ENCODE measurements at places on chromosomes 4 and X.

DNA sequence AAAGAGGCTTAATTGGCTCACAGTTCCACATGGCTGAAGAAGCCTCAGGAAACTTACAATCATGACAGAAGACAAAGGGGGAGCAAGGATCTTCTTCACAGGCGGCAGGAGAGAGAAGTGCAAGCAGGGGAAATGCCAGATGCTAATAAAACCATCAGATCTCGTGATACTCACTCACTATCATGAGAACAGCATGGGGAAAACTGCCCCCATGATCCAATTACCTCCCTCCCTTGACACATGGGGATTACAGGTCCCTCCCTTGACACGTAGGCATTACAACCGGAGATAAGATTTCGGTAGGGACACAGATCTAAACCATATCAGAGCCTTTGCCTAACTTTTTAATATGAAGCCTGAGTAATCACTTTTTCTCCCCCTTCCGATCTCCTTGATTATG lies 43.7 kb upstream of the MAPK10 start:
- no peak for DNase-seq

DNA sequence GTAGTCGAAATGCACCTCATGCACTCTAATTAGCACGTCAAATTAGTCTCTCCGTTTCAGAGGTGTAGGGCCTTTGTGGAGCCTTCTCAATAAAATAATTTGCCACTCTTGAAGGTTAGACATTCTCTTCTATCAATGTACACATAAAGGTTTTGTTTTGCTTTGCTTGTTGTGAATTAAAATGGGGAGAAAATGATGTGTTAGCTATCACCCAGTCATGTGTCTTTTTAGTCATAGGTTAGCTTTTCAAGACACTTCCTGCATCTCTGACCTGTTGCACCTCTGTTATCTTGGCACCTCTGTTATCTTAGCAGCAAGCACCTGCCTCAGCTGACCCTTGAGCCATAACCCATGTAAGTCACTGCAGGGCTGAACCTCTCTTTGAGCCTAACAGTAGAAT lies 936 bp downstream of the TMEM144 start:
- no peak for DNase-seq

DNA sequence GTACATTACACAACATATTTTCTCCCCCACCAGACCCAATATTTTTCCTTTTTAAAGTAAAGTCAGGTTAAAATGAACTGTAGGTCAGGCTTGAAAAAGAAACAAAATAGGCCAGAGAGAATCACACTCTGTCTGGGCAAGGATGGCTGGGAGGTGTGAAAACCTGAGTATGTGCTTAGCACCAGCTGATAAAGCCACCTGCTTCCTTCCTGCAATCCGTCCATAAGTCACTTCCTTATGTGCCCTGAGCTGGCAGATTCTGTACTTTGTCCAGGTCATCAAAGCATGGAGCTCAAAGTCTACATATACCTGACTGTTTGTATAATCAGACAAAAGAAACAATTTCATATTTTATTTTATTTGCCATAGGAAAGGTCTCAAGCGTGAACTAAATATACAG lies 37.7 kb downstream of the ANTXR2 start:
- no peak for DNase-seq

- no peak for DNase-seq
These were observed 56.2 kb downstream of the TEX11 start for GRCh38 chrX:70852294-70852693.

GRCh38 chr4:87339440-87339839 lies 16.8 kb upstream of the HSD17B13 start:
- no peak for DNase-seq

GRCh38 chrX:103817502-103817901 lies 14.6 kb downstream of the RAB9B start:
- no peak for DNase-seq

GRCh38 chrX:123336666-123337065 lies 152.6 kb downstream of the GRIA3 start:
- no peak for DNase-seq

GRCh38 chr4:128768373-128768996 lies 41.0 kb upstream of the JADE1 start:
- no peak for DNase-seq

- no peak for DNase-seq
These were observed 83.0 kb upstream of the DCLK2 start for GRCh38 chr4:149995134-149995756.

DNA sequence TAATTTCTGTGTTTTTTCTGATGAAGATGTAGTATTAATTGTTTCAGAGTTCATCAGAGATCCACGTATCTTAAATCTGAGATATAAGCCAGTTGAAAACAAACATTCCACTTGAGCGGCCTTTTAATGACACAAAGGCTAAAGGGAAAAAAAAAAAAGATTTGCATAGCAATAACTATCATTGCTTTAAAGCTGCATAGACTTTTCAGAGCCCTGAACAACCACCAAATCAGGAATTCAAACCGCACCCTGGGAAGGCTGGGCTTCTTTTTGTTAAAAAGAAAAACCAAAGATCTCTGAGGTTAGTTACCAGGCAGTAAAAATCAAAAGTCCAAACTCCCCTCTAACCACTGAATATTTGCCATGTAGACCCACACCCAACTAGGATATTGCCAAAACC lies 206.0 kb downstream of the HHIP start:
- DNase-seq: no peak

DNA sequence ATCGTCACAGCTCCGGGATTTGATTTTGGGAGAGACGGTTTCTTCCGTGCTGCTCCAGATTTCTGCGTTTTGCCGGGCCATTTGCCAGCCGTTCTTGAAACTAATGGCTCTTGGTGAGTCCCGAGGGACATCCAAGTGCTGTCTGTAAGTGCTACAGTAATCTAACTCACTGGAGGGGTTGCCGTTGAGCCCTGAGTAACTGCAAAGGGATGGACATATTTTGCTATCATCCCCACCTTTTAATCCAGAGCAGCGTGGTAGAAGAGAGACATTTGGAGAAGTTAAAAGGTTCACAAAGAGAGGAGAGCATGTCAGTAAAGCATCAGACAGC lies 88.9 kb upstream of the PDLIM3 start:
- no peak for DNase-seq

GRCh38 chrX:134013092-134013497 lies 27.7 kb upstream of the GPC3 start:
- DNase-seq: peak; percentile 18

GRCh38 chr4:118139241-118139640 lies 105.0 kb downstream of the NDST3 start:
- no peak for DNase-seq

GRCh38 chr4:183840311-183840710 lies 64.8 kb upstream of the STOX2 start:
- DNase-seq: peak; percentile 33

DNA sequence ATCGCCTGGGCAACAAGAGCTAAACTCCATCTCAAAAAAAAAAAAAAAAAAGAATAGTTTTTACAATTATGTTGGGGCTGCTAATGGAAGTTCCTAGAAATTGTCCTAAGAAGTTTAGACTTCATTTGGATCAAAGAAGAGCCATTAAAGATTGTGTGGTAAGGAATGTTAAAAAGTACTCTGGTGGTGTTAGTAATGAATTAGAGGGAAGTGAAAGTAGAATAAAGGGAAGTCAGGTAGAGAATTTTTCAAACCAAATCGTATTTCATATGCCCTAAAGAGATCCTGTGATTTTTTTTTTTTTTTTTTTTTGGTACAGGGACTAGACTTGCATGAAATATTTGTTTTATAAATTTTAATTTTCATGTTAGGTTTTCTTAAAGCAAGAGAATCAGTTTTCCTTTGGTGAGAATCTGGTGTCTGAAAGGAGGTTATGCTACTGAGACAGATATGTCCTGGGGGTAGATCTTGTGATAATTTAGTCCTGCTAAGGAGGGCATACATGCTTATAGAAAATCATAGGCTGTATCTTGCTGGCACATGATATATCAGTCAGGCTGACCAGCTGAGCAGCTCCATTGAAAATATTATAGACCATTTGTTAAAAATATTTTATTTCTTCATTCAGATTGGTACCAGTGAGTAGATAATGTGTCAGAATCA lies 10.7 kb downstream of the SEC24B start:
- DNase-seq: no peak

DNA sequence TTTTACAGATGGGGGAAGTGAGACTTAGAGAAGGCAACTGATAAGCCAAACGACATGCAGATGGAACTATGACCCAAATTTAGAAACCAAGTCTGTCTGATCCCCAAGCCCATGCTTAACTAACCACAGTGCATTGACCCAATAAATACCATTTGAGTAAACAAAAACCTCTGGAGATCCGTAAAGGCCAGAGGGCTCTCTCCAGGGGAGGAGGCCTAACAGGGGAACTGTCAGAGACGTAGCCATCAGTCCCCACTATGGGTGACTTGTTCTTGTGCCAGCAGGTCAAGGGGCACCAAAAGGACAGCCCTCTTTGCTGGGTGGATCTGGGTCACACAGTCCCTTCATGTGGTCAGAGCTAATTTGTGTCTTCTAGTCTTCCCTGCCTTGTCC lies 420.2 kb downstream of the BCOR start:
- DNase-seq: no peak

GRCh38 chr4:185396724-185397385 lies at the start of gene ANKRD37:
Gene ANKRD37 (plus strand): TSS chr4:185396841. CDS start chr4:185396924, 83 bp downstream.
- DNase-seq: no peak

DNA sequence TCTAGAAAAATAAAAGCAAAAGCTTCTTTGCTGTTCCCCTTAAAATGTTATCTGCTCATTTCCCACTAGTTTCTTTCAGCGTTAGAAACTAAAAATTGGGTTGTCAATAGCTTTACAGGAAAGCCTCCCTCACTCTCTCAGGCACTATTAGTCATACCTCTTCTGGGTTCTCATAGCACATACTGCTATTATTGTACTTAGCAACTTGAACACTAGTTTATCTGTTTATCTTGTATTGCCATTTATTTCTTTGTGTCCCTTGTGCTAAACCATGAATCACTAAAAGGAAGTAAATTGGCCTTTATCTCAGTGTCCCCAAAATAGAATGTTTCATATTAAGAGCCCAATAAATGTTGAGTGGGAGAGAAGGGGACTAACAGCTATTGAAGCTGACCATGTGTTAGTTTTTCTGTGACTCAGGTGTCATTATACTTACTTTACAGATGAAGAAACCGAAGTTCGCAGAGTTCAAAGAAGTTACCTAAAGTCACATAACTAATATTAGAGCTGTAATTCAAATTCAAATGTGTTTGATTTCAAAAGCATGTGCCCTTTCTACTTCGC lies 124.8 kb upstream of the CITED1 start:
- no peak for DNase-seq

GRCh38 chrX:54640103-54640690 lies 110.2 kb downstream of the GNL3L start:
- no peak for DNase-seq

- no peak for DNase-seq
These were observed 99.3 kb upstream of the BCOR start for GRCh38 chrX:40197071-40197470.

DNA sequence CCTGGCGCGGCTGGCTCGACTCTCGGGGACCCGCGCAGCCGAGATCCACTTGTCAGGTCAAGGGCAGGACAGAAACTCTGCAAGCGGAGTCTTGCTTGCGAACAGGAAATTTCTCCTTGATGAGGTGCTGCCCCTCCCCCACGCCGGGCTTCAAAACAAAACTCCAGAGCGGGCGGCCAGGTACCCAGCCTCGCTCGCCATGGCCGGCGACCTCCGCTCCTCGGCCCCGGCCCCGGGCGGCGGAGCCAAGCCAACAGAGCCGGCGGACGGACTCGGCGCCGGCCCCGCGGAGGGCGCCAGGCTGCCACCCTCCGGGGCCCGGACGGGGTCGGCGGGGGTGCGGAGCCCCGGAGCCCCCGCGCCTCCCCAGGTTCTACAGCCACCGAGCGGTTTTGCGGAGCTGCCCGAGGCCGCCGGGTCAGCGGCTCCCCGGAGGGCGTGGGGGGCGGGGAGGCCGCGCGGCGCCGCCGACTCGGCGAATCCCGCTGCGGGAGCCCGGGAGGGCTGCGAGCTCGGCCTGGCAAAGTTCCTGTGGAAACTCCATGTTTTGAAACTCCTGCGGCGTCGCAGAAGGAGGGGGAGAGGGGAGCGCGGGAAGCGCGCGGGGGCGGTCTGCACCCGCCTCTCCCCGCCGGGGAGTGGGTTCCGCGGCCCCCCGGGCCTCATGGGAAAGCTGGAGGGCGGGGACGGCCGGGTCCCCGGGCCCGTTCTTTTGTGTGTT lies 11.7 kb upstream of the BCOR start:
- no peak for DNase-seq

DNA sequence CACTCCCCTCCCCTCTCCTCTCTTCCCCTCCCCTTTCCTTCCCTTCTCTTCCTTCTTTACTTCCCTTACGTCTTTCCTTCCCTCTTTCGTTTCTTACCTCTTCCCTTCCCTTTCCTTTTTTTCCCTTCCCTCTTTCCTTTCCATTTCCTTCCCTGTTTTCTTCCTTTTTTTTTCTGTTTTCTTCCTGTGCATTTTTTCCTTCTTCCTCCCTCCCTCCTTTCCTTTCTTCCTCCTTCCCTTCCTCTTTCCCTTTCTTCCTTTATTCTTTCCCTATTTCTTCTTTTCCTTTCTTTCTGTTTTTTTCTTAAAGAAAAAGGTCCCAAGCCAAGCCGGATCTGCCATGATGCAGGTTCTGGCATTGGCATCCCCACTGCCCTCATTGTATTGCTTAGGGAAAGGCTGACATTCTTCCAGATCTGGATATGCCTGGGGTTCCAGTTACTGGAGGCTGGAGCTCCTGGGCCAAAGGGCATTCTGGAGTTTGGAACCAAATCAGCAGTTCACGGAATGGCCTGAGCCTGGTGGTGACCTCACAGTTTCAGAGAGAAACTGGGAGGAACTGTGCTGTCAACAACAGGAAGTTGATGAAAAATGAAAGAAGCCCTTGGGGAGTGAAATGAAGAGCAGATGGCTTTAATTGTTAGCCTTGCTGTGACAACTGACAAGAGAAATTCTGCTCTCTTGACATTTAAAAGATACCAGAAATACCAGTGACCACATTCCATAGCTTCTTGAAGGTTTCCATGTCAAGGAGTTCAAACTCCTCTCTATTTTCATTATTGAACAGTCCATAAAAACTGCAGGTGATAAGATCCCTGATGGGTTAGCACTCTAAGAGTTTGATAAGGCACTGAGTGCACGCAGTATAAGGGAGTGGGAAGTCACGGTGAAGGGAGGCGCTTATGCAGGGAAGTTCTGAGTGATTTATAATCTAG lies 622.1 kb downstream of the SPRY1 start:
- DNase-seq: peak; percentile 61
